ENCODE measurements at places on chromosomes 3 and 15. TPM values are rescaled to one million over a fixed set of nuclear protein-coding genes. Genes with fewer than 3 reads are reported as not detected.

GRCh38 chr3:127762787-127763105 is 59.6 kb downstream of the MGLL start:
- DNase-seq: no peak
- no peaks in the 10 kb centered on the region for H3K36me3 ChIP-seq
- H3K4me1 ChIP-seq: peaks cover 1% of the 10 kb centered on the region
- H3K27ac ChIP-seq: no peak overlapping the region
- no peaks in the 10 kb centered on the region for H3K27me3 ChIP-seq

- peaks cover 28% of the 10 kb centered on the region for H3K4me1 ChIP-seq
- peaks cover 35% of the 10 kb centered on the region for H3K36me3 ChIP-seq
- peak overlapping the region; percentile 96 for H3K27ac ChIP-seq
These were observed 33.5 kb downstream of the ZBTB38 start for GRCh38 chr3:141401573-141402475.

- H3K27me3 ChIP-seq: no peaks in the 10 kb centered on the region
- H3K4me1 ChIP-seq: peaks cover 33% of the 10 kb centered on the region
- H3K27ac ChIP-seq: peak overlapping the region; percentile 30
- H3K4me3 ChIP-seq: no peak overlapping the region
These were observed 26.5 kb downstream of the AKAP13 start for GRCh38 chr15:85406916-85407315.

DNA sequence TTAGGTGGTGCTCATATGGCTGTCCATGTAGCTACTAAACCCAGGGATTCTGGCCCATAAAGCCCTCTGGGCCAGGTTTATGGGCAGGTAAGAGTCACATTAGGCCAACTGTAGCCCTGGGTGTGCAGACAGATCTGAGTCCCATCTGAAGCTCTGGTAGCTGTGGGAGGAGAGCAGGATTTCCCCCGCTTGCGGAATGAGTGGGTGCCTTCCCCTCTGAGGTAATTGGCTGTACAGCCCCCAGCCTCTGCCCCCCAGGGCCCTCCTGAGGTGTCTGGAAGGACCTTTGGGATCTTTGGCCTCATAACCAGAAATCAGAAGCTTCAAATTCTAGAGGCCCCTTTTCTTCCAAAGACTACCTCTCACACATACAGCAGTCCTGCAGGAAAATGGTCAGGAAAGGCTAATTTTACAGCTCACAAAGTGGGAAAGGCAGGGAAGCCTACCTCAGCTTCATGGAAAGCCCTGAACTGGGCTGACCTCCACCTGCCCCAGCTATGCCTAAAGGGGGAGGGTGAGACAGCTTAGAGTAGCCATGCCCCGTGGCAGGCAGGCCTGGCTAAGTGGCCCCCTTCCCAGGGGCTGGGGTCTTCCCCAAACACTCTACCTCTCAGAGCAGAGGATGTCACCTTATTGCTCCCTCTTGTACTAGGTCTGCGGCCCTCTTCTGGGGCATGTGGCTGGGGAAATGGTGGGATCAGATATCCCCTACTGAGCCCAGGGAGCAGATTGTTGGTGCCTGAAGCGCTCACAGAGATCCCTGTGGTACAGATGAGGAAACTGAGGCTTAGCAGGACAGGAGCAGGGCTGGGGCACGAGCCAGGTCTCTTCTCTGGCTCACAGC is 16.8 kb downstream of the HEMK1 start:
- DNase-seq: no peak
- H3K4me1 ChIP-seq: no peaks in the 10 kb centered on the region
- no peak overlapping the region for H3K27ac ChIP-seq
- peaks cover 7% of the 10 kb centered on the region for H3K36me3 ChIP-seq

GRCh38 chr3:112355307-112355687 is 22.3 kb downstream of the CD200 start:
- H3K27ac ChIP-seq: no peak overlapping the region
- no peaks in the 10 kb centered on the region for H3K27me3 ChIP-seq
- no peak for DNase-seq
- H3K4me3 ChIP-seq: no peak overlapping the region
- H3K36me3 ChIP-seq: peaks cover 20% of the 10 kb centered on the region

- H3K27me3 ChIP-seq: no peaks in the 10 kb centered on the region
- H3K36me3 ChIP-seq: no peaks in the 10 kb centered on the region
- DNase-seq: no peak
- no peak overlapping the region for H3K27ac ChIP-seq
These were observed 6.7 kb downstream of the NUTM1 start for GRCh38 chr15:34349769-34350168.

DNA sequence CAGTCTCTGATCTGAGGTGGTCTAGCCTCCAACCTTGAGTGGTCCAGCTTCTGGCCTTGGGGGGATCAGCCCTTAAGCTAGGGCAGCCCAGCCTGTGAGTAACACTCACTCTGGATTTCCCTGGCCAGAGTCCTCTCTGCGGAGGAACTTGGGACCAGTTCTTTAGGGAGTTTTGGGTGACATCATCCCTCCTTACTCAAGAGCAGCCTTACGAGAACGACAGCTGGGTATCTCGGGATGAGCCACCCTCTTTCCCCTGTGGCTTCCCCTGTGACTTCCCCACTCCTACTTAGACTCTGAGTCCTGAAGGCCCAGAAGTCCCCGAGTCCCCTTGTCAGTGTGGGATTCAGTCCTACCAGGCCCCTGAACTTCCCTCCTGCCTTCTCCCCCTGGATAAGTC is 10.2 kb upstream of the PLXND1 start:
- no peaks in the 10 kb centered on the region for H3K27me3 ChIP-seq
- H3K27ac ChIP-seq: no peak overlapping the region
- H3K4me1 ChIP-seq: peaks cover 10% of the 10 kb centered on the region
- H3K4me3 ChIP-seq: no peak overlapping the region
- no peaks in the 10 kb centered on the region for H3K36me3 ChIP-seq
- DNase-seq: no peak

LIPH gene
- total RNA-seq: 0.18 TPM

STRA6 gene
- total RNA-seq: 114 TPM

MUC4 gene
- total RNA-seq: 0.96 TPM

LRRC31 gene
- not detected for total RNA-seq

BCHE gene
- 6.4 TPM for total RNA-seq

SLC28A2 gene
- not detected for total RNA-seq

EDC3 gene
- total RNA-seq: 70.0 TPM

Measured in mesothelial cell of epicardium (in vitro differentiated cells).